Activated T-helper 1 cell treated with anti-CD3 and anti-CD28 coated beads, Interleukin-2, amount 50 U/mL, for 16 hours (primary cell): ENCODE measurements at places on chromosomes 6 and 20.

- no peak for DNase-seq
Observed at GRCh38 chr6:88920774-88921733, 42.4 kb downstream of the RNGTT start.

DNA sequence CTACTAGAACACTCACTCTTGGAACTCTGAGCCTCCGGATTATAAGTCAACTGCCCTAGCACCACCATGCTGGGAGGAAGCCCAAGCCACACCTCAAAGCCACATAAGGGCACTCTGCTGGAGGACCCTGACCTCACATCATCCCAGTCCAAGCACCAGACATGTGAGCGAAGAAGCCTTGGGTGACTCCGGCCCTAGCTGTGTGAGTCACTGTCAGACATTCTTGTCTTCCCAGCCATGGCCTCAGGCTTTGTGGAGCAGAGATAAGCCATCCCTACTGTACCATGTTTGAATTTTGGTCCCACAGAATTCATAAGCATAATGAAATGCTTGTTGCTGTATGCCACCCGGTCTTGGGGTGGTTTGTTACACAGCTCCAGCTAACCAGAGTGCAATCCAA lies 247.7 kb downstream of the SOD2 start:
- no peak for DNase-seq

GRCh38 chr6:165858586-165858985 lies 195.5 kb upstream of the PDE10A start:
- no peak for DNase-seq

GRCh38 chr6:32244946-32245398 lies 21.1 kb upstream of the NOTCH4 start:
- DNase-seq = peak; percentile 53

DNA sequence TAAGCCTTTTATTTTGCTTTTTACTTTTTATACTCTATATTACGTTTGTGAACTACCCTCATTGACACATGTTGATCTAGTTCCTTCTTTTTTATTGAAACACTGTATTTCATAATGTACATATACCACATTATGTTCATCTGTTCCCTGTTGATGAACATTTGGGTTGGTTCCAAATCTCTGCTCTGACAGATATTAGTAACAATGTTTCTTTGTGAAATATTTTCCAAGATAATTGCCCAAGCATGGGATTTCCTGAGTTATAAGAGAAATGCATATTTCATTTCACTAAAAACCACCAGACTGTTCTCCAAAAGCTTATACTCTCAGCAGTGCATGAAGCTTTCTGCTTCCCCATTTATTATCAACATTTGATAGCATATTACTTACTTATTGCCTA lies 44.2 kb upstream of the TNFRSF21 start:
- no peak for DNase-seq

DNA sequence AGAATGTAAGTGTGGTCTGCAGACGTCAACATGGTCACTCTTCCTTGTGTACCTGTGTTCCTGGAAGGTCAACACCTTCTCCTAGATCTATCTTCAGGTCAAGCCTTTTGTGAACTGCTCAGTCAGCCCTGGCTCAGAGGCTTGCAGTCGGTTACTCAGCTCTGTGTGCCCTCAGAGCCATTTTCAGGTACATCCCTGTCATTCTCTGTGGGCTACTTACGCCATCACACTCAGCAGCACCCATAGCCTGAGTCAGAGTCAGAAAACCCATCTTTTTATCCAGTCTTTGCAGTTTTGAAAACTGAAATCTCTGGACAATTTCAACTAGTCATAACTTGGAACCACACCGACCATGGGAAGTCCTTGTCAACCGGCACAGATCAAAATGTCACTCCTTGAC lies 35.3 kb downstream of the TGM3 start:
- no peak for DNase-seq

DNA sequence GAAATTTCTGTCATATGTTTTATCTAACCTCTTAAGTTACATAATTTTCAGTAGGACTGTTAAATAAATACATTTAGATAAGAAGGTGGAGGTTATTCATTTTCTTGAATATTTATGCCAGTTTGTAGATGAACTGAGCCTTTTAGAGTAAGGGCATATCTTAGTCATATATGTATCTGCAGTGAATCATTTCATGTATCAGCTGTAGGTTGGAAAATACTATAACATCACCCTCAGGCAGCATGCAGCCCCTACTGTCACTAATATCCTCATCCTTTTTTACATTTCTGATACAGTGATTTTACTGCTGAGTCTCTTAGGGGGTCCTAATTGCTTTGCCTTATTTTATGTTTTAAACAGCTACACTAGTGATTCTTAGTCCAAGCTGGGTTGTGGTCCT lies 19.5 kb upstream of the SUMO4 start:
- no peak for DNase-seq

DNA sequence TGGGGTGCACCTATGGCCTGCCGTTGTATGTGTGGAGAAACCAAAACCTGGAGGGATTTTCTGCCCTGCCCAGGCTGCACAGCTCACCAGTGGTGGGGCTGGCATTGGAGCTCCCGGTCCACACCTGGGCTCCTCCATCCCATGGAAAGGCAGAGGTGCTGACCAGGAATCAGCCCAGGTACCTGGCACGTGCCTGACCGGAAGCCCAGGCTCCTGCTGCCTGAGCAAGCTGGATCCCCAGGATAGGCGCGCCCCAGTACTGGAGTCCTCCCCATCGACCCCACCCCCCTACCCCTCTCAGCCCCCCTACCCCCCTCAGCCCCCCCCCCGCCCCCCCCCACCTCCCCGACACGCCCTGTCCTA lies 39.9 kb upstream of the HMGA1 start:
- DNase-seq = no peak

DNA sequence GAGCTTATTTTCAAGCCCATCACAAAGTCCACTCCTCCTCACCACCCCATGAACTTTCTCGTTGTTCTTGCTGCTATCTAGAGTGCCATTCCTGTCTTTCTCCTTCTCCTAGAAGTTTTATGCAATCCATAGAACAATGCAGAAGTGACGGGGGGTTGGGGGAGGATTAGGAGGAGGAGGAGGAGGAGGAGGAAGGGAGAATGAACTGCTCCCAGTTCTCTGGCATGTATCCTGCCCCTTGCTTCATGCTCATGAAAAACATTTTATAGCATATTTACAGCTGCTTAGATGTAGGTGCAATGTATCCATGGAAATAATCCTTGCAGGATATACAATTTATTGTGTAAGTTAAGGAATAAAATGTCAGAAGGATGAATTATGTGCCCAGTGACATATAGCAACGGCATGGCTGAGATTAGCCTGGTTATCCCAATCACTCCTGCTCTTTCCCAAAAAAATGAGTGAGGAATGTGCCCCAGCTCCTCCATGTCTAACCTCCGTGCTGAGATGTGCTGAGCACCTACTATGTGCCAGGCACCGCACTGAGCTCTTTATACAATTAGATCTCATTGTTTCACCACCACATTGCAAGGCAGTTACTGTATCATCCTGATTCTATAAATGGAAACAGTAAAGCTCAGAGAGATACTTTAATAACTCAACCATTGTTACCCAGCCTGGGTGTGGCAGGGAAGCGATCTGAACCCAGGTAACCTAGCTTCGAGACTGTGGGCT lies 41.6 kb upstream of the TFAP2C start:
- no peak for DNase-seq

GRCh38 chr6:54640911-54641310 lies 205.7 kb upstream of the FAM83B start:
- no peak for DNase-seq

DNA sequence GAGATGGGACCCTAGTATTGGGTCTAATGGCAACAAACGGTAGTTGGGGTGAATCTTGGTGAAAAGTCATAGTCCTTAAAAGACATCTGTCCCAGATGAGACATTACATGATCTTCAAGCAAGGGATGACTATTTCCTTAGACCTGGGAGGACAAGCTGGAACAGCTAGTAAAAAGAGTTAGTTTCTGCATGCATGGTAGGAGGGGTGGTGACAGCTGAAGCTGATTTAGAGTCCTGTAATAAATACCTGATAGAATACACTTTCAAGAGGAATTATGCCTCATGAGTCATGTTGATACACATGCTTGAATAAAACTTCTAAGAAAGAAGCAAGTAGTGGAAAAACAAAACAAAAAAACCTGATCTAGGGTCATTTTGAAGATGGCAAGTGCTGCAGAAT lies 247.4 kb downstream of the CD109 start:
- no peak for DNase-seq

GRCh38 chr20:37337208-37337991 lies 8.5 kb upstream of the SRC start:
- DNase-seq = no peak

DNA sequence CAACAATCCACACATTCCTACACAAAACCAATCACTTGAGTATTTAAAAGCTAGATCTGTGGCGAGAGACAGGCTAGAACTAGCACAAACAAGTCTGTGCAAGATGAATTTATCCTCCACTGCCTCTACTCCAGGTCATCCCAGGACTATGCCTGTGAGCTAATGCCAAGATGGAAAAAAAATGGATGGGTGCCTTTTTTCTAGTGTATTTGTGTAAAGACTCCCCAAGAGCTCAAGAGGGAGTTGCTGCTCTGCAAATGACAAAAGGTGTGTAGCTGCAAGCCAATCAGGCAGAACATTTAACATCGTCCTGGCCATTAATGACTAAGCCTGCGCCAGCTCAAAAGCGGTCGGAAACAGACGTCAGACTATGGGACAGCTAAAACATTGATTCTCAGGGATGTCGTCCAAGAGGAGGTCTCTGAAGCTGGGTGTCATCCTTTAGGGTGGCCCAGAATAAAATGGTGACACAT lies 21.9 kb downstream of the ATXN1 start:
- DNase-seq = no peak

DNA sequence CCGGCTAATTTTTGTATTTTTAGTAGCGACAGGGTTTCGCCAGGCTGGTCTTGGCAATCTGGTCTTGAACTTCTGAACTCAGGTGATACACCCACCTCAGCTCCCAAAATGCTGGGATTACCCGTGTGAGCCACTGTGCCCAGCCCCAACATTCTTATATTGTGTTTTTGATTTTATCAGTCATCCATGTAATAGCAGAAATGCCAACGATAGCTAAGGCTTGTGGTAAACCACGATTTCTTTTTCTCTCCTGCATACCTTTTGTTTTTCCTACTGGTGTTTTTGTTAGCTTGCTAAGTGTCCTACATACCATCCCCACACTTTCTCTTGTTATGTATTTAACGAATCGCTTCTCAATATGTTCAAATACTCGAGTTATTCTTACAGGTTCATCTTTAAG lies 12.1 kb downstream of the PHACTR2 start:
- DNase-seq = no peak

GRCh38 chr20:33192912-33193501 lies 24.1 kb upstream of the BPIFA3 start:
- no peak for DNase-seq

GRCh38 chr6:164967102-164967501 lies 342.3 kb downstream of the C6orf118 start:
- no peak for DNase-seq

DNA sequence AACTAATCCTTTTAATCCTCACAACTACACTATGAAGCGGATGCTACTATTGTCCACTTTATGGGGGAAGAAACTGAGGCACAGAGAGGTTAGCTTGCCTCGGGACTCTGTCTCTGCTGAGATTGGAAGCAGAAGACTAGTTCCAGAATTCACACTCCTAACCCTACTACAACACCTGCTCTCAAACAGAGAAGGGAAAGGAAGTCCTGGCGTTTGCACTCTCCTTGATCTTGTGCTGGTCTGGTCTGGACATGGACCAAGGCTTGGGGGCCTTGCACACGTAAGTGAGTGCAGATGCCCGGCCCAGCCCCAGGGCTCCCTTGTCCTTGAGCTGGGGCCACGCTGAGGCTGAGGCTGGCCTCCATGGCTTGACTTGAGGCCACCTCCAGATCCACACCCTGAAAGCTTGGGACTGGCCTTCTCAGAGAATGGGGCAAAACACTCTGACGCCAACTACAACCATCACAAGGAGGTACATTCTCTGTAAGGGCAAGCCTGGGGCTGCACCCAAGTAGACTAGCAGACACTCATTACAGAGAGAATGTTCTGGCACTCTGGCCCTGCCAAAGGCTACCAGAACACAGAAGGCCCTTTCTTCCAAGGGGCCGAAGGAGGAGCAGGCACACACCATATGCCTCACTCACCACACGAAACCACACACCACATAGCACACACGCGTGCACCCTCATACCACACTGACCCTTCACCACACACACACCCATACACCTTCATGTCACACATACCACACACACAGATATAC lies 33.3 kb upstream of the EZR start:
- DNase-seq = no peak

DNA sequence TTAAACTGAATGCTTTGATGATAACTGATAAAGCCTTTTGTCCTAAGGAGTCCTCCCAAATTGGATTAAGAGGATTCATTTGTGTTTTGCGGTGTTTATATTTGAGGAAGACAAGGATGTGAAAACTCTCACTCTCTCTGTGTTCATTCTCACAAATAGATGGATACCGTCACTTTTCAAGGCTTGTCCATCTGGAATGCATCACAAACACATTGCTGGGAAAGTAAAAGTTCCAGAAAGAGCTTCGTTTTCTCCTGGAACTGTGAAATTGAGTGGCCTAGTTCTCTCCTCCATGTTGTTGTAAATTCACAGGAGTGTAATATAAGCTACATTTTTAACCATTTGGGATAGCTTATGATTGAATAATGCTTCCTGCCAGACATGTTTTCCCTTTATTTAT lies 581.6 kb upstream of the FLRT3 start:
- DNase-seq = no peak
